GM23248 (cell line): ENCODE measurements at places on chromosomes 5 and 9. TPM values are rescaled to one million over a fixed set of nuclear protein-coding genes. Genes with fewer than 3 reads are reported as not detected.

Gene DOCK2
- total RNA-seq, result 10.4 and 12.1 TPM in 2 replicates

Gene SLC46A2
- not detected in 2 replicates for total RNA-seq

DNA sequence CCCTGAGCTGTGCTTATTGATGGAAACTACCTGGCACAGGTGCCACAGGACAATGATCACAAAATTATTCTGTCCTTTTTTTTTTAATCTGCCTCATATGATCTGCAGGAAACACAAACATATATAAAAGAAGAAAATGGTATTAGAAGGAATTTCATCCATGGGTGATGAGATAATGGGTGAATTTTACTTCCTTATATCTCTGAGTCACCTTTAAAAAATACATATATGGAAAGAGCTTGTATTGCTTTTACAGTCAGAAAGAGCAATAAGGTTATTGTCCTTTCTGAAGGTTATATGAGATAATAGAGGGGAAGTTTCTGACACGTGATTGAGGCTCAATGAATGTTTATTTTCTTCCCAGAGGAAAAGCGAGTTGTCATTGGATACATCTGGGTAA, 31.6 kb downstream of the NEURL1B start:
- no peak for DNase-seq

GRCh38 chr5:90897618-90898017, 339.0 kb downstream of the ADGRV1 start:
- no peak for DNase-seq

GRCh38 chr5:10862085-10862484, 101.1 kb upstream of the DAP start:
- DNase-seq, result no peak

Gene HCN1
- not detected in 2 replicates for total RNA-seq

GRCh38 chr5:169580964-169581363, 2.6 kb upstream of the SPDL1 start:
- DNase-seq, result peak; percentile 54

Gene SPINK4
- not detected in 2 replicates for total RNA-seq

Gene SLC1A3
- 1.8 and 2.5 TPM in 2 replicates for total RNA-seq

Gene PCDHGA10
- 10.4 and 11.1 TPM in 2 replicates for total RNA-seq
